ENCODE measurements at places on chromosomes 1 and 21.

GRCh38 chr1:81452693-81453366 is 347.9 kb upstream of the ADGRL2 start:
- no peak for DNase-seq

DNA sequence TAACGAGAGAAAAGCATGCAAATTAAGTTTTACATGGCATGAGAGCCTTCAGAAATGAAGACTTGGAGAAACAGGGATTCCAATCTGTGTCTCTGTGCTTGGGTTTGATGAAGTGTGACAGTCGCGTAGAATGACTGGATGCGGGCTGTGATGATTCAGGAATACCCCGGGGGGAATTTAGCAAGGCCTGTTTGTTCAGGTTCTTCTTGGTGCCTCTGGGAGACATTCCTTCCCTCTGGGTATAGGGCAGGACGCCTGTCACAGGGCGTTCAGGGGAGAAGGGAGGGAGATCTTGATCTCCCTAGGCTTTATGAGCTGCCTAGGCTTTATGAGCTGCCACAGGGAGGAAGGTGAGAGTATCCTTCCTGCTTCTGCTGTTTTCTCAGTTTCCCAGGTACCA is 36.6 kb downstream of the DOP1B start:
- peak; percentile 37 for DNase-seq

GRCh38 chr1:78297836-78298235 is 192.9 kb upstream of the PTGFR start:
- no peak for DNase-seq

DNA sequence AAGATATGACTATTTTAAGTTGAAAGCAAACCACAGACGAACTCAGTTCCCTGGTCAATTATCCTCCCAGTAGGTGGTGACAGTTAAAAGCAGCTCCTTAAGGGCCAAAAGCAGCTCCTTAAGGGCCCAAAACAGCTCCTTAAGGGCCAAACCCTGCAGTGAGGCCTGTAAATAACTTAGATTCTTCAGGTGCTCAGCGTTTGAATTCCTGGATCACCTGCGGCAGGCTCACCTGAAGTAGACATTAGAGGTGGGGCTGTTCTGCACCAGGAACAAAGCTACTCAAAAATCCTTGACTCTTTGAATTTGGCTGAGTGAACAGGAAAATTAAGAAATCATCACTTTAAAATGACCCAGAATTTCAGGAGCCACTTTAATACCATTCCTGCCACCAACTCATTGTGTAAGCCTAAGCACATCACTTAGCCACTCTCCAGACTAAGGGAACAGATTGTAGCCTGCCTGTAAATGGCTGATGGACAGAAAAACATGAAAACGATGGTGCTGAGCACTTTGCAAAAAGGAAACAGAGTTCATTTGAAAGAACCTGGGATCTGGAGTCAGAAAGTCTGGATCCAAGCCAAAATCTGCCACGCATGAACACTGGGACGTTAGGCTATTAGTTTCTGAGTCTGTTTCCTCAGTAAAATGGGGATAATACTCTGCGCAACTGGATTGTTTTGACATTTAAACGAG is 126.9 kb downstream of the LRIG2 start:
- DNase-seq: no peak

DNA sequence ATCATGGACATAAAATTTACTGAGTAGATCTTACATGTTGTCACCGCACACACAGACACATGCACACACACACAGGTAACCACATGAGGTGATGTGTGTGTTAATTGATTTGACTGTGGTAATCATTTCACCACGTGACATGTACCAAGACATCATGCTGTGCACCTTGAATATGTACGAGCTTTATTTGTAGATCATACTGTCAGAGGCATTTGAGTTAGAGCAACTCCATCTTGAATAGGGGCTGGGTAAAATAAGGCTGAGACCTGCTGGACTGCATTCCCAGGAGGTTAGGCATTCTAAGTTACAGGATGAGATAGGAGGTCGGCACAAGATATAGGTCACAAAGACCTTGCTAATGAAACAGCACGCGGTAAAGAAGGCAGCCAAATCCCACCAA is 31.7 kb upstream of the TRIM17 start:
- DNase-seq: no peak

DNA sequence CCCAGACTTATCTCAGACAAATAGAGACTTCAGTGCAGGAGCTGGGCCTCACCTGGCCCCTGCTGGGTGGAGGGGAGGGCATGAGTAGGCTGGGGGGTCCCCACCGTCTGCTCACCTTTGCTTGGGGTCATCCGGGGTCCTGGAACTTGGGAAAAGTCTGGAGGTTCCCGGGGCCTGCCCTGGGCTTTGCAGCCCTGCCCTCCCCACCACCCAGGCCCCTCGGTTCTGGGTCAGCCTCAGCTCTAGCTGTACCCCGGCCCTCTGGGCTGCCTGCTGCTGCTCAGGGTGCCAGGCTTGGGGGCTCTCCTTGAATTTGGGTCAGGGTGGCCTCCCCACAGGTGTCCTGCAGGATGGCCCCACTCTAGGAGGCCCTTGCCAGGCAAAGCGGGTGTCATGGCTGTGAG is 2.4 kb upstream of the TMEM52 start:
- no peak for DNase-seq

DNA sequence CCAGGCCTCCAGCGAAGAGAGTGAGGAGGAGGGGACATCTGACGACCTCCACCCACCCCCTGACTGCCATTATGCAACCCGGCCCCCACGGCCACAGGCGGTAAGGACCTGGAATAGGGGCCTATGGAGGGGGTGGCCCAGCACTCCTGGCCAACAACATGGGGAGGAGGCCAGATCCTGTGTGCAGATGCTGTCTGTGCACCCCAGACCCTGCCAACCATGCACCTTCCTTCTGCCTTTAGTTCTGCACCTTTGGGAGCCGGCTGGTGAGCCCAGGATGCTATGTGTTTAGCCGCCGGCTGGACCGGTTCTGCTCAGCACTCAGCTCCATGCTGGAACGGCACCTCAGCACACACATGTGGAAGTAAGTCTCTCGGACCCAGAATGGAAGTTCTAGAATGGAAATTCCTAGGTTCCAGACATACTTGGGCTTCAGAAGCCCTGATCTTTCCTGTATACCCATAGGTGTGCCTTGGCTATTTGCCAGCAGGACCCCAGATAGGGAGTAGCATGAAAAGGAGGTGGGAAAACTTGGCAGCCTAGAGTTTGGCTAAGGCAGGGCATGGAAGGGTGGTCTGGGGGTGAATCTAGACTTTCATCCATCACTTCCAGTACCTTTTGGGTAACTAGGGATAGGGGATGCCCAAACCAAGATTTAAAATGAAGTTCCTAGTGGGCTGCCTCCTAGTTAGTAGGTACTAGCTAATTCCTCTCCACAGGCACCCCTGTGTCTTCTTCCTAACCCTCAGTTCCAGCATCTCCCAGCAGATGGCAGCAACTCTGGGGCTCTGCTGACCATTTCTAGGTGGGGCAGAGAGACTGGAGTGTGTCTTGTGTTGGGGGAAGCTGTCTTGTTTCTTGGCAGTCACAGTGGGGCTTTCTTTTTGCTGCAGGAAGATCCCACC is 3.6 kb upstream of the CYB561D1 start:
- DNase-seq: peak; percentile 71

- DNase-seq: no peak
These were observed 25.0 kb downstream of the SRSF4 start for GRCh38 chr1:29156543-29157268.

- no peak for DNase-seq
These were observed 177.3 kb downstream of the CAMTA1 start for GRCh38 chr1:6962478-6962995.

DNA sequence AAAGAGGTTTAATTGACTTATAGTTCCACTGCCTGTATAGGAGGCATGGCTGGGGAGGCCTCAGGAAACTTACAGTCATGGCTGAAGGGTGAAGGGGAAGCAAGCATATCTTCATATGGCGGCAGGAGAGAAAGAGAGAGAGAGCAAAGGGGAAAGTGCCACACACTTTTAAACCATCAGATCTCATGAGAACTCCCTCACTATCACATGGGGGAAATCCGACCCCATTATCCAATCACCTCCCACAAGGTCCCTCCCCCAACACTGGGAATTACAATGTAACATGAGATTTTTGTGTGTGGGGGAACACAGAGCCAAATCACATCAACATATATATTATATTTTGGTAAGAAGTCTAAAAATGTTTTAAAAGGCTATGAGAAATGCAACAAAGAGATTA is 27.2 kb downstream of the FABP3 start:
- DNase-seq: no peak

DNA sequence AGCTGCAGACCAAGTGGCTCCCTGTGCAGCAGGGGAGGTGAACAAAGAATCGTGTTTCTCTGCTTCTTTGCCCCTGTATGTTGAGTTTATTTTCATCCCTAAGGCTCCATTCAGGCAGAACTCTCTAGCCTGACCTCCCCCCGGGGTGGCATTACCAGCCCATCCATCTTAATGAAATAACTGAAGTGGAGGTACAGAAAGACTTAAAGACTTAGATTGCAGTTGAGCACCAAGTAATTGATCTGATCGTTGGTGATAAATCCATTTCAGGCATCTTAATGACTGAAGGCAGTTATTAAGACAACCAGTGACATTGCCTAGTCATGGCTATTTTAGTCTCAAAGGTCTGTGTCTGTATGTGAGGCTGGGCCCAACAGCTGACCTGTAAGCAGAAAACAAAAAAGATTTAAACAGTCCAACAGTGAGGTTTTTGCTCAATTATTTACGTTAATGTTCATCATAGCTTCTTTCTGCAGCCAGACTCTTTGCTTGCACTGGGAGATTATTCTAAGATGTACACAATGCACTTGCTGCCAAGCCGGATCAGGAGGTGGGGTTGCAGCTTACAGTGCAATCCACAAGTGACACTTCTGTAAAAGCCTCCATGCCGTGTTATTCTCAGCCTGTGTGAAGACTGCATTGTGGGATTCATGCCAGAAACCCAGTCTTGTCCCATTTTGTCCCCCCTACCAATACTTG is 363.0 kb upstream of the DUSP10 start:
- DNase-seq: no peak

- DNase-seq: no peak
These were observed 66.2 kb downstream of the SLC45A1 start for GRCh38 chr1:8384088-8384487.

DNA sequence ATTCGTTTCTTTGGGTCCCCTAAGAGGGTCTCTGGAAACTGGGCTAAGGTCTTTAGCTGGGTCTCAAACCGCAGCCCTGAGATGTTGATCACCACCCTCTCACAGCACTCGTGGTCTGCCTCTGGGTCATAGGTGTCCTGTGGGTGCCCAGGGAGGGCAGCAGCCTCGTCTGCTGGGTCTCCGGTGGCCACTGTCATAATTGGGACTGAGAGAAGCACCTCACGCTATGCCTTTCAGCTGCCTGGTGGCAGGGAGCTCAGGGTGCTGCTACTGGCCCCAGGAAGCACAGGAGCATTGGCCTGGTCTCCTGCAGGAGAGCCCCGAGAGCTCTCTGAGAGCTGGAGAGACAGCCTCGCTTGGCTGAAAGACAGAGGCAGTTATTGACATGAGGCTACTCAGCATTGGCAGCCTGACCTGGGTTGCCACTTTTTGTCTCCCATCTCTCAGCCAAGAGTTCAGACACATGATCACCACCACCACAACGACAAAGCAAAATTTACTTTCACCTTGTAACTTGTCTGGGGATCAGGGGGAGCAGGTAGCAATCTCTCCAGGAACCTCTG is 1.5 kb downstream of the KCNA2 start:
- no peak for DNase-seq

- DNase-seq: no peak
These were observed 13.2 kb upstream of the SDHB start for GRCh38 chr1:17067069-17067426.

DNA sequence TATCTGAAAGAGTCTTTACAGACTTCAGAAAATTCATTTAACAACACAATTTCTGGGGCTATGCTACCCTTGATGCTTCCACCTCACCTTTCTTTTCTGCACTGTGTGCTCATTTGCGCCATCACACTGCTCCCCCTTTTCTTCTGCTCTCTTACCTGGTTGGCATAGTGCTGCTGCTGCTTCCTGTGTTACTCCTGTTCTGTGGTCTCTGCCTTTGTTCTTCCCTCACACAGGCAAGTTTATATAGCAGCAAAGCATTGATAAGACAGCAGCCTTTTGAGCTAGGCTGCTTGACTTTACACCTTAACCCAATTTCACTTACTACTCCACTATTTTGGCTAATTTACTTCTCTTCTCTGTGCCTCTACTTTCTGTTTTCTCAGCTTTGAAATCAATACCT is 18.3 kb downstream of the SGIP1 start:
- DNase-seq: no peak

DNA sequence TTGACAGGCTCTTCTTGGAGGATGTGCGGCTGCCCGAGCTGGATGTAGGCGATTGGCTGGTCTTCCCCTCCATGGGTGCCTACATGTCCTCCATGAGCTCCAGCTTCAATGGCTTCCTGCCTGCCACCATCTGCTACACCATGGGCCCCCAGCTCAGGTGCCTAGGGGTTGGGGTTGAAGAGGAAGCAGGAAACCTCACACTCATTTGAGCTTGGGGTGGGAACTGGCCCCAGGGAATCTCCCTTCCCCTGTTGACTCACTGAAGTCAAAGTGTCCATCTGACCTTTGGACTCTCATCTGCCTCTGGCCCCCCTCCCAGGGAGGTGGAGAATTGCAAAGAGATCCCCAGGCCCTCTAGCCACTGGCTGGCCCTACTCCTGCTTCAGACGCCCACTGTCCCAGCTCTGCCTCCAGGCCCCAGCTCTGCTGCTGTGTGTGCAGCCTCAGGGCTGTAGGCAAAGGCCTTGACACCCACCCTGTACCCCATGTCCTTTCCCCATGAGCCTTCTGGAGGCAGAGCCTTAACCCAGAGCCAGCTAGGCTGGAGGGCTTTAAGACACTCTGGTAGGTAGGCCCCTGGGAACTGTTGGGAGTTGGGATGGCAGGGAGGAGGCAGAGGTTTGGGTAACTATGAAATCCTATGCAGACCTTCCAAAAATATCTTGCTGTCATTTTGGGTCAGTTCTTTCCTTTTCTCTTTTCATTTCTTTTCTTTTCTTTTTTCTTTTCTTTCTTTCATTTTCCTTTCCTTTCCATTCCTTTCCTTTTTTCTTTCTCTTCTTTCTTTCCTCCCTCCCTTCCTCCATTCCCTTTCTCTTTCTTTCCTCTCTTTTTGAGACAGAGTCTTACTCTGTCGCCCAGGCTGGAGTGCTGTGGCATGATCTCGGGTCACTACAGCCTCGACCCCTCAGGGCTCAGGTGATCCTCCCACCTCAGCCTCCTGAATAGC is 66.9 kb upstream of the TINAGL1 start:
- no peak for DNase-seq

DNA sequence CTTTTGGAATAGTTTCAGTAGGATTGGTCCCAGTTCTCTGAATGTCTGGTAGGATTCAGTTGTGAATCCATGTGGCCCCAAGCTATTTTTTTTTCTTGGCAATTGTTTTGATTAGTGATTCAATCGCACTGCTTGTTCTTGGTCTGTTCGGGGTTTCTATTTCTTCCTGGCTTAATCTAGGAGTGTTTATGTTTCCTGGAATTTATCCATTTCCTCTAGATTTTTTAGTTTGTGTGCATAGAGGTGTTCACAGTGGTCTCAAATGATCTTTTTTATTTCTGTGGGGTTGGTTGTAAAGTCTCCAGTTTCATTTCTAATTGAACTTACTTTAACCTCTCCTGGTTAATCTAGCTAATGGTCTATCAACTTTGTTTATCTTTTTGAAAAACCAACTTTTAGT is 117.6 kb downstream of the NME7 start:
- DNase-seq: peak; percentile 11

GRCh38 chr21:30072496-30072895 is 94.1 kb downstream of the CLDN17 start:
- peak; percentile 43 for DNase-seq

Data from fibroblast of skin of scalp (primary cell).